ENCODE measurements at places on chromosomes 5 and 9. TPM values are rescaled to one million over a fixed set of nuclear protein-coding genes. Genes with fewer than 3 reads are reported as not detected.

IL9 gene
- polyA plus RNA-seq: not detected

- peak; percentile 47 for DNase-seq
These were observed 4.8 kb upstream of the SARDH start for GRCh38 chr9:133742849-133743444.

AKNA gene
- 38.6 TPM for polyA plus RNA-seq

GRCh38 chr9:136686794-136687711 lies at the start of gene AGPAT2:
Gene AGPAT2 (minus strand): TSS chr9:136687457. CDS start chr9:136687357, 100 bp downstream.
- no peak for DNase-seq

DNA sequence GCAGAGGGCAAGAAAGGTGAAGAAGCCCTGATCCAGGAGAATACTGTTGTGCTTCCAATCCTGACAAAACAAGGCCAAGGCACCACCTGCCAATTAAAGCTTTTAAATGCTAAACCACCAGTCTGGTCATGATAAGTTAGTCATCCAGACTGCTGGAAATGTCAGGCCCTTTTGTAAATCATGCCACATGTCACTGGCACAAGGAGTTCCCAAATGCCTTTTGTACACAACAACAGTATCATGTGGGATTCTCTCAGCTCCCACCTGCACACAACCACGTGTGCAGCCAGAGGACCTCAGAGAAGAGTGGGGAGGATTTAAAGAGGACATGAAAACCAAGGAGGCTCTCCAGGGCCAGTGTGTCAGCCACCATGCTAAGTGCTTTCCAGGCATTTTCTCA lies 99.3 kb downstream of the CDK5RAP2 start:
- no peak for DNase-seq

DNA sequence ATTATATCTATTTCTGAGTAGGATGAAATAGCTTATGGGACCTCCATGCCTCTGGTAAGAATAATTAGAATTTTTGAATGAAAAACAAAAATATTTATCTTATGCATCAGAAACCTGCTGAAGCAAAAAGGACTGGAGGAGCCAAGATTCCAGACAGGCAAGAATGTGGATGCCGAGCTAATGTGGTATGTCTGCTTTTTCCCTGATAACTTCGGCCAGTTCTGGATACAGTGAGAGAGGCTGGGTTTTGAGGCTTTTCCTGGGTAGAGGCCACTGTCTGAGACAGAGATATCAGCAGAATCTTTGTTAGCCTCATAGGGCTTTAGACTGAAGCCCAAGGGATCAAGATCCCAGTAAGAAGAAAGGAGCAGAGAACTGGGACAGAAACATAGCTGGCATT lies 5.2 kb upstream of the CTNND2 start:
- no peak for DNase-seq

DNA sequence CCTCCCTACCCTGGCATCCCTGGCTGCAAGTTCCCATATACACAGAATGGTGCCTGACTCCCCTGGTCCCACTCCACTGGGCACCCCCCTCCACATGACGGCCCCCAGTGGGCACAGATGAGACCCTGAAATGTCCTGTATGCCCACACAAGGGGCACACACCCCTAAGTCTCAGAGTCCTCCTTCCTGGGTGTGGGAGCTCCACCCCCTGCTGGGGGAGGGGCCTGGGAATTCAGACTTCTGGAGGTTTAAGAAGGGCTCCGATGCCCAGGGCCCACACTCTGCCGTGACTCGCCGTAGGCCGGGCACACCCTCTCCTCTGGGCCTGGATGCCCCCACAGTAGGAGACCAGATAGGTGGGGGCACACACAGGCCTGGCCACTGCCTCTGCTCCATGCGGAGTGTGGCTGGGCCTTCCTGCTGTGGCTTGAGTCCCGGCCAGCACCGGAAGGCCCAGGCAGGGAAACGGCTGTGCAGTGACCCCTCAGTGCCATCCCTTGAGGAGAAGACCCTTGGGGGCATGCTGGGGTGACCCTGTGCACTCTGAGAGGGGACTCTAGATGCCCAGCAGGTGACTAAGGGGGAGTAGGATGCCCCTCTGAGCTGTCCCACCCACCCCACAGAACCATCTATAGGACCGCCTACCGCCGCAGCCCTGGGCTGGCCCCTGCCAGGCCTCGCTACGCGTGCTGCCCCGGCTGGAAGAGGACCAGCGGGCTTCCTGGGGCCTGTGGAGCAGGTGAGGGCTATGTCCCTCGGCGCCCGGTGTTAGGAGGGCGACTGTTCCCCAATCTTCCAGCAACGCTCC lies 6.5 kb downstream of the EGFL7 start:
- DNase-seq: no peak

DNA sequence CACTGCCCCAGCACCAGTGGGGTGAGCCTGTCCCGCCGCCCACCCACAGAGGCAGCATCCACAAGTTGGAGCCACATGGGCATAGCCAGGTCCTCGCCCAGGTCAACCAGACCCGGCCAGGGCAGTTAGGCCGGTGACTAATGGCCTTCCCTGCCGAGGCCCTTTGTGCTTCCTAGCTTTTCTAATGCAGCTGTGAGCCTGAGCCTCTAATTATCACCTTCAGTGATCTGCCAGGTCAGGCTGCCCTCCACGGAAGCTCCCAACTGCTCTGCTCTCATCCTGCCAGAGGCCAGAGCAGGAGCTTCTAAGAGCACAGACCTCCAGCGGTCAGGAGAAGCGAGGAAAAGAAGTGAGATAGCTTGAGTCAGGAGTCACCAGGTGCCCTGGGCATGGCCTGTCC lies 87.1 kb upstream of the PPP1R26 start:
- no peak for DNase-seq

All from right lung (tissue), 10 donors.